Choroid plexus epithelial cell (primary cell): ENCODE measurements at places on chromosomes 11 and 22.
A peak's percentile ranks its signal among the peaks of the same experiment; 100 is the strongest.

DNA sequence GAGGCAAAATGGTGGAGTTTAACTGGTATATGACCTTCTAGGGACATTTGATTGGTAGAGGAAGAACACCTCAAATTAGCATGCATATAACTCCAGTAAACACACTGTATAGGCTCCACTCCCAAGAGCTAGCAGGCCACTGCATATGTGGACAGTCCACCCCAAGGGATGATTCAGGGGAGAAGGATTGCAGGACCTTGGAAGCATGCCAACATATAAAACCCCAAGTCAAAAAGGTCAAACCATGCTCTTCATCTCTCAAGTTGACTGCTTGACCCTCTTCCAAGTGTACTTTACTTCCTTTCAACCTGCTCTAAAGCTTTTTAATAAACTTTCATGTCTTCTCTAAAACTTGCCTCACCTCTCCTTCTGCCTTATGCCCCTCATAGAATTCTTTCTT lies 459.9 kb upstream of the CCDC179 start:
- peak; percentile 14 for DNase-seq

- DNase-seq = no peak
Measured at GRCh38 chr11:20197881-20198280, 37.6 kb upstream of the DBX1 start.

DNA sequence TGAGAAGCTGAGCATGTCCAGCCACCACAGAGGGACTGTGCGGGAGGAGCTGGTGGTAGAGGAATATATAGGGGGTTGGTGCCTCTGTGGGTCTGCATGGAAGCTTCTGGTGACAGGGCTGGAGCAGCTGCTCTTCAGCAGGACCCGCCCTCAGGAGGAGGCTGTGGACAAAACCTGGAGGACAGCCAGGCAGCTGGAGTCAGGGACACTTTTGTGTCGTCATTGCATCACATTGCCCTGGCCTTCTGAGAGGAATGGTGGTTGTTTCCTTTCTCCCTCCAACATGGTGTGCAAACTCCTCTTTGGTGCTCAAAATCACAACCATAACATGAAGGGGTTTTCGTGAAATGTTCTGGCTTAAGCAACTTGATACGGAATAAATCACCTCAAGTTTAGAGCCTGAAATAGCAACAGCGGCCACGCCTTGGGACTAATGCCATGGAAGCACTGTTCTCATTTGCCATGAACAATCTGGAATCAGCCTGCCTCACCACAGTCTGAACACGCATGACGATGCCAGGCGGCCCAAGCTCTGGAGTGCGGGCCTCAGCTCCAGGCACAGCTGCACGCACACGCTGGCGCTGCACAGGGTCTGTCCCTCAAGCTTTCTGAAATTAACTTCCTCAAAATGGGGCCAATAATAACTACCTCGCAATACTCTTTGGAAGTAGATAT lies 17.1 kb upstream of the CSRP3 start:
- no peak for DNase-seq

- DNase-seq = no peak
Measured at GRCh38 chr11:15878756-15879155, 477.6 kb downstream of the SOX6 start.

DNA sequence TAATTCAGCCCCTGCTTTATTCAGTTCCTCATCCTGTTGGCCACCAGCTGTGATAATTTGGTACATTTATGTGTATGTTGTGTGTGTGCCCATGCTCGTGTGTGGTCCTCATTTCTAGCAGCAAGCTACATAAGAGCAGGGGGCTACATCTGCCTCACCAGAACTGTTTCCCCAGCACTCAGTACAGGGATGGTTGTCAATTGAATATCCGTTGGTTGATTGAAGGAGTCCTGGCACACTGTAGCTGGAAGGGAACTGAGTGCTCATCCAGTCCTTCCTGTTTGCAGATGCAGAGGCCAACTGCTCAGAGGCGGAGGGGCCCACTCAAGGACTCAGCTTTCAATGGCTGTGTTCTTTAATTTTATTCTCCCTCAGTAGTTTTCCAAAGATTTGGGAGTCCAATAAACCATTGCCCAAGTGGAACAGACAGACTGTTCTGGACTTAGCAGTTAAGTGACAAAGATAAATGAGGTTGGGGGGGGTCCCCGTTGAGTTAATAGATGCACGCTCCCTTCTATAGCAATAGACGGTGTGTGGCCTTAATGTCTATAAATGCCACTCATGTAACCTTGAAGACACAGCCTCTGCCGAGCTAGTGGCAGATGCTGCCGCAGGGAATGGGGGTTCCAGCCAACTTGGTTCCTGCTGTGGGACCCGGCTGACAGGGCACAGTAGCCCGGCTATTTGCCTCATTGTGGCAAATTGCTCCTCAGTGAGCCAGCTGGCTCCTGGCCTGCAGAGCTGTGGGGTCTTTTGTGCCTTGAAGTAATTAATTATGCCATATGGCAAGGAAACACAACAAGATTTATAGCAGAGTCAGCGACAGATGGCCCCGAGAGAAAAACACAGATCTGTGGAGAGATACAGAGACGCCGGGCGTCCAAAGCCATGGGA lies 71.4 kb upstream of the GRK3 start:
- no peak for DNase-seq
